ENCODE measurements at places on chromosomes 3 and 15.
A peak's percentile ranks its signal among the peaks of the same experiment; 100 is the strongest.

DNA sequence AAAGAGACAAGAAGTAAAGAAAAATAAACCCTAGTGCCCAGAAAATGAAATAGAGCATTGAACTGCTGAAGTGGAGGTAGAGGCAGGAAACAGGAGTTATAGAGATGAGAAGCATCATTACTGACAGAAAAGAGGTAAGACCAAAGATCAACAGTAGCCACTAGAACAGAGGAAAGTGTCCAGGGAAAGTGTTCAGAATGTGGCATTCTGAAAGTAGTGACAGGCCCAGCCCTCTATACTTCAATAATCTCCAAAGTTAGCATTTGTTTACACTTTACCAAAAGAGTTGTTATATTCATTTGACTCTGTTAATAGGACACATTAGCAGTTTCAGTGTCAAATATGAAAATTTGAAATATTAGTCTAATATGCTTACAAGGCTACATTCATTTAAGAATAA is 727.1 kb upstream of the NECTIN3 start:
- DNase-seq, result no peak

GRCh38 chr3:185175370-185175987 is 22.6 kb upstream of the C3orf70 start:
- peak; percentile 81 for DNase-seq

DNA sequence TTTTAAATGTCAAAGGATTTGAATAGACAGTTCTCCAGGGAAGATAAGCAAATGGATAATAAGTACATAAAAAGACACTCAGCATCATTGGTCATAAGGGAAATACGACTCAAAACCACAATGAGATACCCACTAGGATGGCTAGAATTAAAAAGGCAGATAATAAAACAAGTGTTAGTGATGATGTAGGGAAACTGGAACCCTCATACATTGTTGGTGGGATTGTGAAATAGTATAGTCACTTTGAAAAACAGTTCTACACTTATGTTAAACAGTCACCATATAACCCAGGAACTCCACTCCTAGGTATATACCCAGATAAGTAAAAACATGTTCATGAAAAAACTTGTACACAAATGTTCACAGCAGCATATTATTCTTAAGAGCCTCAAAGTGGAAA is 72.5 kb downstream of the GPR156 start:
- DNase-seq, result no peak

- no peak for DNase-seq
Observed at GRCh38 chr15:62934236-62934971, 108.1 kb upstream of the TPM1 start.

GRCh38 chr15:70437882-70438451 is 325.4 kb downstream of the UACA start:
- no peak for DNase-seq

GRCh38 chr3:119240101-119240590 is 532 bp downstream of the B4GALT4 start:
- DNase-seq, result no peak

DNA sequence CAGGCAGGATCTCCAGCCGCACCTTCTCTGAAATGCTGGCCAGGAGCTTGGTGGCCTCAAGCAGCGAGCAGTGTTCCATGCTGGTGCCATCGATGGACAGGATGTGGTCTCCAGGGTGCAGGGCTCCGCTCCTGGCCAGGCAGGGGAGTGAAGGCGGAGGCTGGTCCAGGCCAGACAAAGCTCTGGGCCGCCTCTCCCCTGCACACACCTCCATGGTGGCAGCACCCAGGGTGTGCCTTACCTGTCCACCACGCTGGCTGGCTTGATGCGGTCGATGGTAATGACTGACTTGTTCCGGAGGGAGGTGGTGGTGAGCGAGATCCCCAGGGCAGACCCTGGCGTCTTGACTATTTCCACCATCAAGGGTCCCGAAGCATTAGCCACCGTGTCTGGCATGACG is 20.0 kb downstream of the GRIP2 start:
- DNase-seq, result no peak

GRCh38 chr3:48621461-48621869 is at the start of gene TMEM89:
Gene TMEM89 (minus strand): TSS chr3:48621769. CDS start chr3:48621756, 13 bp downstream.
- DNase-seq, result no peak

GRCh38 chr3:125079675-125080045 is 23.9 kb upstream of the HEG1 start:
- DNase-seq, result no peak

- DNase-seq, result no peak
Observed at GRCh38 chr15:83585601-83586335, 68.2 kb upstream of the ADAMTSL3 start.

- no peak for DNase-seq
Observed at GRCh38 chr3:110567029-110567428, 504.6 kb upstream of the NECTIN3 start.

GRCh38 chr15:93072411-93073394 is 16.3 kb downstream of the RGMA start:
- DNase-seq, result no peak

GRCh38 chr3:4517643-4518311 is 24.6 kb downstream of the ITPR1 start:
- no peak for DNase-seq

GRCh38 chr3:183774631-183775030 is 50.7 kb downstream of the MAP6D1 start:
- DNase-seq, result no peak

DNA sequence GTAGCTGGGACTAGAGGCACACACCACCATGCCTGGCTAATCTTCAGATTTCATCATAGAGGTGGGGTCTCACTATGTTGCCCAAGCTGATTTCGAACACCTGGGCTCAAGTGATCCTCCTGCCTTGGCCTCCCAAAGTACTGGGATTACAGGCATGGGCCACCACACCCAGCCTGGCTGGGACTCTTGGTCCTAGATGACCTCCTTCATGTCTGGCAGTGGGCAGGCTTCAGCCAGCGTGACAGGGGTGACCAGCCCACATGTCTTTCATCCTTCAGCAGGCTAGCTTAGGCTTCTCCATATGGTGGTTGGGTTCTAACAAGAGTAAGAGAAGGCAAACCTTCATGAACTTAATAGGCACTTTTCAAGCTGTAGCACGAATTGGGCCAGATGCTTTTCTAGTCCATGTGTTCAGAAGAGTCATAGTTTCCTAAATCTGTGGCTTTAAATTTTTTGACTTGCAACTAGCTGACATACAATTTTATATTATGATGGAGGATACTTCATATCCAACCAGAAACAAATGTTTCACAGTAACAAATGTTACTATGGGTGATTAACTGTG is 7.6 kb downstream of the GPD1L start:
- no peak for DNase-seq

- DNase-seq, result no peak
Observed at GRCh38 chr3:85881833-85882393, 923.1 kb downstream of the CADM2 start.

DNA sequence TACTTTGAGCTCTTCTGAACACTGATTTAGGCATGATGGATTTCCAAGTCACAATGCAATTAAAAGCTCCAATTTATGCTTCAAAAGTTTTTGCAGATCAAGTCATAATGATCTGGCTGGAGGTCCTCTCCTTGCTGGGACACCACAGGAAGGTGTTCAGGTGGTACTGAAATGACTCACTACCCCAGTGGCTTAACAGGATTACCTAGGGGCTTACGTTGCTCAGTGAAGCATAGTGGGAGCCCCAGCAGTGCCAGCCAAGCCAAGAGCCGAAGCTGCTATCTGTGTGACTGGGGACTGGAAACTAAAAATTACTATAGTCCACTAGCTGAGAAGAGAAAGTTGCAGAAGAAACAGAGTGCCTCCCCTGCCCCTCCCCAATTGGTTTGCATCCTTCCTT is 110.1 kb upstream of the LPP start:
- no peak for DNase-seq

DNA sequence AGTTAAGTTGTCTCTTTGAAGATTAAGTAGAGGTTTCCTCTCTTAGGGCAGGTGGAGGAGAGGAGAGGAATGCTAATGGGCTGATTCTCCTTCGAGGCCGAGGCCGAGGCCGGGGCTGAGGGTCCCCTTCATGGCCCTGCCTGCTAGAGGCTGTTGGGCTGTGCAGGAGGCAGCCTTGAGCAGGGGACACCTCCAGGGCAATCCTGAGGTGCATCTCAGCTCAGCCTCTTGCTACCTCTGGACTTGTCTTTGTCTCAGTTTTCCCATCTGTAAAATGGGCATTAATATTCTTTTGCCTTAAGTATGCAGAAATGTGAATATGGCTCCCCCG is 97.7 kb upstream of the PRR20G start:
- no peak for DNase-seq

- no peak for DNase-seq
Observed at GRCh38 chr3:64608741-64609140, 79.1 kb downstream of the ADAMTS9 start.

- no peak for DNase-seq
Observed at GRCh38 chr15:38888701-38889221, 324.1 kb upstream of the RASGRP1 start.

- DNase-seq, result no peak
Observed at GRCh38 chr3:175002732-175003143, 143.6 kb downstream of the NAALADL2 start.

DNA sequence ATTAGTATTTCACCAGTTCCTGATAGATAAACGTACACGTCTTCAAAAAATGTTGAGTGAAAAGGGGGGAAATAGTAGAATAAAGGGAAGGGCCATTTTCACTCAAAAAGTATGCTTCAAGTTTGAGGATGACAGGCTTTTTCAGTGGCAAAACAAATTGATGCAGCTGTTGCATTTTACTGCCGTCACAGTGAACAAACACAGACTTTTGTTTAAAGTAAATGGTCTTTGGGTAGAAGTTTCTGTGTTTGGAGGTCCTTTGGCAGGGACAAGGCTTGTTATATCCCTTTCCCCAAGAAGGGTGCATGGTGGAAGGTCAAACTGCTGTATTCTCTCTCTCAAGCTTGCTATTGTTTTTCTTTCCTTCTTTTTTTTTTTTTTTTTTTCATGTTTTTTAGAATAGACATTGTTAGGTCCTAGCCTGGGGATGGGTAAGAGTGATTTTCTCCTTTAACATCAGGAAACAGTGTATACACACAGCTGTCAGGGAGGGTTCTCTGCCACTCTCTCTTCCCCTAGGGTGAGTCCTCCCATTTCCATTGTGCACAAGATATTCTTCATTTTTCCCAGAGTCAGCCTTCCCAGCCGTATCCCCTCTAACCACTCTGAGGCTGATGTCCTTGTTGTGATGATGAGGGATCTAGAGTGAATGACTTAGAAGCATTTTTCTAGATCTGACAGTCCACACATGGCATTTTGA is 6.6 kb upstream of the SUCNR1 start:
- no peak for DNase-seq

DNA sequence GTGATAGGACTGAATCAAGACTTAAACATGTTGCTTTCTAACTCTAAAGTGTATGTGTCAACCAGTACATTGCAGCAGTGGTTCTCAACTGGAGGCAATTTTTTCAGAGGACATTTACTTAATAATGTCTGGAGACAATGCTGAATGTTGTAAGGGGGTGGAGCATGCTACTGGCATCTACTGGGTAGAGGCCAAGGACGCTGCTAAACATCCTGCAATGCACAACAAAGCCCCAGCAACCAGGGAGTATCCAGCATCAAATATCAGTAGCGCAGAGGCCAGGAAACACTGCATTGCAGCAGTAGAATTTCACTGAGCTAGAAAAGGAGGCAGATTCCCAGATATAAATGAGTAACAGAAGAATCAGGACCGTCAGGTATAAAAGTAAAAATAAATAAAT is 79.8 kb upstream of the GRM7 start:
- no peak for DNase-seq

GRCh38 chr3:178388473-178388872 is 147.8 kb upstream of the KCNMB2 start:
- no peak for DNase-seq

DNA sequence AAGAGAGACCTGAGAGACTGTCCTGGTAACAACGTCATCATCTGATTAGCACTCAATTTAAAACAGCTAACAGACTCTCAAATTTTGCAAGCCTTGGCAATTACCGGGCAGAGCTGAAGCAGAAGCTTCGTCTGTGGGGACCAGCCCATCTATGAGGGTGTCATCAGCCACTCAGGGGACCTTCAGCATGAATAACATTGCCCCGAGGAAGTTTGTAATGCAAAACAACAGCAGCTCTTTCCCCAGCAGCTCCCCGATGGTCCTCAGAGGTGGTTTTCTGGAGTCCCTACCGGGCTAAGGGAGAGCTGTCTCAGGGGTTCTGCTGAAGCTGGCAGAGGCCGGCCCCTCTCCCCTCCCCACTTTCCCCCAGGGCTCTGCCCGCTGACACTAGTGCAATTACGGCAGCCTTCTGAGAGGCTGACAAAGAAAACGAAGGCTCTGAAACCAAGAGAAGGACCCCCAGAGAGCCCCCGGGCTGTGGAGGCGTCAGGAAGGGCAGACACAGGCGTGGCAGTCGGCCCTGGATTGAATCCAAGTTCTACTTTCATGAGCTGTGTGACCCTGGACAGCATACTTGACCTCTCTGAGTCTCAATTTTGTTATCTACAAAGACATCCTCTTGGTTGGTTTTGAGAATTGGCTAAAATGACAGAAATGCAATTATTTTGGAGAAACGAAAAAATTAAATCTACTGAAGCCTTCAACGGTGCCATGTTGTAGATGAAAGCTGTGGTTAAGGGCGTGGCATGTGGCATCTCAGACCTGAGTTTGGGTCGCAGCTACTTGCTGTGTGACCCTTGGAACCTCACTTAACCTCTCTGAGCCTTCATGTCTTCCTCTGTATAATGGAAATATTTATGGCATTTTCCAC is 102.1 kb upstream of the TLE3 start:
- DNase-seq, result no peak

- DNase-seq, result peak; percentile 16
Observed at GRCh38 chr3:170953736-170954135, 45.3 kb upstream of the EIF5A2 start.

DNA sequence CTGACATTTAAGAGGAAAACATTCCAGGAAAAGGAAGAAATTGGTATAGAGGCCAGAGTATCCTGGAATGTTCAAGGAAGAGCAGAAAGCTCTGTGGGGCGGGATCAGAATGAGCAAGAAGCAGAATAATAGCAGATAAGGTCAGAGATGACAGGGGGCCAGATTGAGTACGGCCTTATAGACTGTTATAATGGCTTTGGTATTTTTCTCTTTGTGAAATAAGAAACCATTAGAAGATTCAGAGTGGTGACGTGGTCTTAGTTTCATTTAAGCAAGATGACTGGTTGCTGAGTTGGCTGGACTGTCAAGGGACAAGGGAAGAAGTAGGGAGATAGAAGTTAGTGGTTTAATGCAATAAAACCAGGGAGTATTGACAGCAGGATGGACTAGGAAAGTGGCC is 218.3 kb upstream of the SOX2 start:
- DNase-seq, result no peak

Measured in C1 segment of cervical spinal cord (tissue), 14 donors.